ENCODE measurements at places on chromosomes 11 and 22.

DNA sequence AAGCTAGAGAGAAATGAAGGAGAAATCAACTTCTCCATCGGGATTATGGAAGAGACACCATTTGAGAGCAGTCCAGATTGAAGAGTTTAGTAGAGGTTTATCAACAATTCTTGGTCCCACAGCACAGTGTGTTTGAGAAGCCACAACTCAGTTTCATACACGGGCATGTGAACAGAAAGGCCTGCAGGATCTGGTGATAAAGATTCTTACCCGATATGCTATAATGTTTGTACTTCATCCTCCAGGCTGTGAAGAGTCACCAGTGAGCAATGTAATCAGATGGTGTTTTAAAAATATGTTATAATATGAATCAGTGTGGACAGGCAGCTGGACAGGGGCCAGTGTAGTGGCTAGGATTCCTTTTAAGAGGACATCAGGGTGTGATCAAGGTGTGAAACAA, 29.7 kb upstream of the VWA5A start:
- DNase-seq, result peak; percentile 4

DNA sequence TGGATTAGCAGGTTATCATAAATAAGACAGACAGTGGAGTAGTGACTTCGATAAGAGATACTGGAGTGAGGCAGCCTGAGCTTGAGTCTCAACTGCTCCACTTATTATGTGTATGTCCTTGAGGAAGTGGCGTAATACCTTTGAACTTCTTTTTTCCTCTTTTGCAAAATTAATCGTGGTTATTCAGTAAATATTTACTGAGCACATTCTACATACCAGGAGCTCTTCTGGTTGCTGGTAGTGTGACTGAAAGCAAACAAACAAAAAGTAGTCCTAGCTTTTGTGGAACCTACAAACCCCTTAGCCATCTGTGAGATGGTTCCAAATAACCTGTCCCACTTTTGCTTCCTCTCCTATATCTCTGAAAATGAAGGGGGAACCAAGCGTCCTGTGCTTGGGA, 125.6 kb upstream of the ASPHD2 start:
- DNase-seq, result no peak

DNA sequence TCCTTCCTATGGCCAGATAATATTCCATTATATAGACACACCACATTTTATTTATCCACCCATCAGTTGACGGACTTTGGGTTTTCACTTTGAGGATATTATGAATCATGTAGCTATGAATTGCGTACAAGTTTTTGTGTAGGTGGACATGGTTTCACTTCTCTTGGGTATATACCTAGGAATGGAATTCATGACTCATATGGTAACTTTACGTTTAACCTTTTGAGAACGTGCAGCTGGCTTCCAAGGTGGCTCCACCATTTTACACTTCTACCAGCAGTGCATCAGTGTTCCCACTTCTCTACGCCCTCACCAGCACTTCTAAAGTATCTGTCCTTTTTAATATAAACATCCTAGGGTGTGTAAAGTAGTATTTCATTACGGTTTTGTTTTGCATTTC, 112.0 kb downstream of the PLEKHA7 start:
- no peak for DNase-seq

GRCh38 chr11:92272651-92273050, 48.0 kb downstream of the FAT3 start:
- no peak for DNase-seq

- no peak for DNase-seq
These were observed 9.6 kb downstream of the QSER1 start for GRCh38 chr11:32902089-32902665.

- no peak for DNase-seq
These were observed 5.5 kb downstream of the C11orf91 start for GRCh38 chr11:33695051-33695566.
